ENCODE measurements at places on chromosomes 6 and 20.

GRCh38 chr20:62404112-62404665 is 2.9 kb downstream of the CABLES2 start:
- no peak for DNase-seq

GRCh38 chr6:11771473-11772048 is 7.0 kb downstream of the ADTRP start:
- DNase-seq, result no peak

- DNase-seq, result no peak
Measured at GRCh38 chr6:2976060-2976459, 4.7 kb upstream of the SERPINB6 start.

DNA sequence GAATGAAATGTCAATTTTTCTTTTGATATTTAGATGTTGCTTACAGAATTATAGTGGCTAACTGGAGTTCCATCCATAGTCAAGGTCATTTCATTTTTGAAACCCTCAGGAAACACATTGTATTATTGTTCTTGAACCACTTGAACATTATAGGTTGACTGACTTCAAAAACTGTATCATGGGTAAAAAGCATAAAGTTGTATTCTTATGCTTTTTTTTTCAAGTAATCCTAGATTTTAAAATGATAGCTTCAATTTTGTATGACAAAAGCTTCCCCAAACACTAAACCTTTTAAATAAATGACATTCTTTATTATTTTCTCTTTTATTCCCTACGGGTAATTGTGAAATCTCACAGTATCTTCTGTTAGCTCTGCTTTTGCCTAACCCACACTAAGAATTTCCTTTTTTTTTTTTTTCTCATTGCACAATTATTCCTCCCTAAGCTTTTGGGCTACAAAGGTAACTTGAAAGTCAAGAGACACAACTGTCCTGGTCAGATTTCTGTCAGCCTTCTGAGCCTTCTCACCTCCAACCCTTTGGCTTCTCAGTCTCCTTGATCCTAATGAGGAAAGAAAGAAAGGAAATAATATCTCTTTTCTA is 36.9 kb upstream of the LAMA4 start:
- no peak for DNase-seq

DNA sequence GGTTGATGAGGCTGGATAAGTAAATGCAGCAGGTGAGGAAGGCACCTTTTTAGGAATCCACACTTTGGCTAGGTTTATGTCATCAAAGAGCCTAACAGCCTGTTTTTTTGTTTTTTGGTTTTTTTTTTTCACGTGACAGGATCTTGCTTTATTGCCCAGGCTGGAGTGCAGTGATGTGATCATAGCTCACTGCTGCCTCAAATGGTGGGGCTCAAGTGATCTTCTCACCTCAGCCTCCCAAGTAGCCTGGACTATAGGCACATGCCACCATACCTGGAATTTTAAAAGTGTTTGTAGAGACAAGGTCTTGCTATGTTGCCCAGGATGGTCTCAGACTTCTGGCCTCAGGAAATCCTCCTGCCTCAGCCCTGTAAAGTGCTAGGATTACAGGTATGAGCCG is 36.1 kb downstream of the ZNF334 start:
- no peak for DNase-seq

GRCh38 chr6:2063547-2063946 is 181.9 kb downstream of the GMDS start:
- no peak for DNase-seq

DNA sequence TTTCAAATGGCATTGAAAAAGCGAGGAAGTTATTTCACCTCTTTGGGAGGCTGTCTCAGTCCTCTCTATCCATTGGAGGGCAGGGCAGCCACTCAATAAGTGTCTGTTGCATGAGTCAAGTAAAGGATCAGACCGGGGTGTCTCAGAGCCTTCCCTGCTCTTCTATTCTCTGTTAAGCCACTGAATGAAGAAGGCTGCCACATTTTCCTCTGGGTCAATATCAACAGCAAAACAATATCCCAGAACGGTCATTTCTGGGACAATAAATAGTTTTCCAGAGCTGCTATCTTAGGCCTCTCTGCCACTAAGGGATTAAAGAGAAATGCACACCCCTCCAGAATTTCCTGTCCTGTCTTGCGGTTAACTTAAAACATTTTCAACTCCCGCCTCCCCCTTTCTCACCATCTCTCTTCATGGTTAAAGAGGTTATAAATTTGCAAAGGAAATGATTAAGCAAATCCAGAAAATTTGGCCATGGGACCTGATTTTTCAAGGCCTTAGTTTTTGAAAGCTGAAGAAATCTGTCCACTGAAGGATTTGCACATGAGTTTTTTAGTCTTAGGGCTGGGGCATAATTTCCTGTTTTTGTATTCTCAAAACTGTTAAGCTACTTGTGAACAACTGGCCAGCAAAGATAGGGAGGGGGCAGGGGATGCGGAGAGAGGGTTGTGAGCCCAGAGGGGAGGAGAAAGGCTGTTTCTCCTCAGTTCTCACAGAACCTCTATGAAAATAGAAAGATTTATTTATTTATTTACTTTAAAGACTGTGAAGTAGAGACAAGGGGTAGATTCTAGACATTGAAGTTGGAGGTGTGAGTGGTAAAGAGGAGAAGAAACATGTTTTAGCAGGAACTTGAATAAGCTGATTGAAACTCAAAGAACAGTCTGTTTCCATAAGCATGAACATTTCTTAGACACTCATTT is 135.7 kb downstream of the BCAS1 start:
- no peak for DNase-seq

GRCh38 chr20:44997171-44997570 is 30.9 kb downstream of the STK4 start:
- DNase-seq, result no peak

GRCh38 chr6:147808640-147809039 is 300.1 kb downstream of the SAMD5 start:
- no peak for DNase-seq

- DNase-seq, result no peak
Measured at GRCh38 chr6:52672412-52673025, 1.6 kb downstream of the TMEM14A start.

- DNase-seq, result no peak
Measured at GRCh38 chr6:30142665-30143064, 6.7 kb downstream of the TRIM40 start.

- no peak for DNase-seq
Measured at GRCh38 chr6:169783971-169784820, 32.8 kb downstream of the ERMARD start.

DNA sequence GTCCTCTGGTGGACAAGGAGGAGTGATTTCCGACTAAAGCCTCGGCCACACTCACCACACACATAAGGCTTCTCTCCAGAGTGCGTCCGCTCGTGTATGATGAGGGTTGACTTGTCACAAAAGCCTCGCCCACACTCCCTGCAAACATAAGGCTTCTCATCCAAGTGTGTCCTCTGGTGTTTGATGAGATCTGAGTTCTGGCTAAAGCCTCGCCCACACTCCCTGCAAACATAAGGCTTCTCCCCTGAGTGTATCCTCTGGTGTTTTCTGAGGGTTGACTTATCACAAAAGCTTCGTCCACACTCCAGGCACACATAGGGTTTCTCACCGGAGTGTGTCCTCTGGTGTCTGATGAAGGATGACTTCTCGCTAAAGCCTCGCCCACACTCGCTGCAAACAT is 12.9 kb upstream of the SNRPB start:
- no peak for DNase-seq

DNA sequence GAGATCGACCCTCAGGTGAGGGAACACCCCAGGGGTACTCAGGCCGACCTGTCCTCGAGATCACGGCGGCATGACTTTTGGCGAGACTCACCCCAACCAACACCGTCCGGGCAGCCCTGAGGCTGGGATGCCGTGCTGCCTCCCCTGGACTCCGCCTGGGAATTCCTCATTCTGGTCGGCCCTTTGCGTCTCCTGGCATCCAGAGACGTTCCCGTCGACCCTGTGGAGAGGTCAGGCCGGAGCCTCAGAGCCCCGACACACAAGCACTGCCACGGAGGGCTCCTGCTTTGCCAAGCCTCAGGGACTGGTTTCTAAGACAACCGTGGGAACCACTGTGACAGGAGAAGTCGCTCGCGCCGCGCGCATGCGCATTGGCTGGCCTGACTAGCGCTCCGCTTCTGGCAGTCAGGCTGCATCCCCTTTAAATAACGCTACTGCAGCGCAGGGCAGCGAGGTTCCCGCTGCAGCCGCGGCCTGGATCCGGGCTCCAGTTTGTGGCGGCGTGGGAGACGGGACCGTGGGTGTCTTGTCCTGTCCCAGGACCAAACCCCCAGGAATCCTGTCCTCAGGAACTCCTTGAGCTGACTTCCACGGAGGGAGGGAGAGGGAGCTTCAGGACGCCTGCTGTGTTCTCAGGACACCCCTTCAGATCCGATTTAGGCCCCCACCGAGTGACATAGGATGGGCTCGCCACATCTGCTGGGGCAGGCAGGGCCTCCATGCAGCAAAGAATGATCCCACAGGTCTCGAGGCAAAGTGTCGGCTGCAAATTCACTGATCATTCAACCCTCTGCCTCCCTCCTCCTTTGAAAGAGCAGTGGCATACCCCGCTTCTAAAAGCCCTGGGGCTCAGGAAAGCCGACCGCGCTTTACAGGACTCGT is 163.2 kb upstream of the ZNF337 start:
- DNase-seq, result peak; percentile 54

- no peak for DNase-seq
Measured at GRCh38 chr6:113576310-113576709, 280.8 kb upstream of the MARCKS start.

DNA sequence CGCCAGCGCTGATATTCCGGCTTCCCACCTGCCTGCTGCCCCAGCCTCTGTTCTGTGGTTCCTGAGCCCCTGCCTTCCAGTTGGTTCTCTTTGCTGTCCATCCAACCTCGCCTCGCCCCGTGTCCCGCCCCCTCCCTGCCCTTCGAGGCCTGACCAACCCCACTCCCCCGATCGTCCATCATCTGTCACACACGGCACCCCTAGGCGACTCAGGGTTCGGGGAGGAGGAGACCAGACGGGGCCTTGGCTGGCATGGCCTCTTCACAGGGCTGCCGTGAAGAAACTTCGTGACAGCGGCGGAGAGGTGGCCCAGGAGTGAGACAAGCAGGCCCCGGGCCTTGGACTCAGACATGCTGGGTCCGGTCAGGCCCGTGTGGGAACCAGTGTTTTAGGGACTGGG is 226.1 kb downstream of the QKI start:
- no peak for DNase-seq

DNA sequence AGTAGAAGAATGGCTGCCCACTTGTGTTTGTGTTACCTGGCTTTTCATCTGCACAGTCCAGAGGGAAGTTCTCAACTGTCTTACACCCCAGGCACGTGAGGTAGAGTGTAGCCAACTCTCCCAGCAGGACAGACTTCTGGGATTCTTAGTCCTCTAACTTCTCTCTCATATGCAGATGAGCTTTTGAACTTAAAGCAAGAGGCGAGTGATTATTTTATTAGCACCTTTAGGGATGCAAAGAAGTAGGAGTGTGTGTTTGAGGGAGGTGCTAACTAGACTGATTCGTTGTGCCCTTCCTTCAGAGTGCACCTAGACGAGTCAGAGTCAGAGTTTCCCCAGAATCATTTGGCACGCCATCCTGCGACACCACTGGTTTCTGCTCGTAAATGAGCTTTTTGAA is 10.8 kb downstream of the CDYL start:
- DNase-seq, result no peak

DNA sequence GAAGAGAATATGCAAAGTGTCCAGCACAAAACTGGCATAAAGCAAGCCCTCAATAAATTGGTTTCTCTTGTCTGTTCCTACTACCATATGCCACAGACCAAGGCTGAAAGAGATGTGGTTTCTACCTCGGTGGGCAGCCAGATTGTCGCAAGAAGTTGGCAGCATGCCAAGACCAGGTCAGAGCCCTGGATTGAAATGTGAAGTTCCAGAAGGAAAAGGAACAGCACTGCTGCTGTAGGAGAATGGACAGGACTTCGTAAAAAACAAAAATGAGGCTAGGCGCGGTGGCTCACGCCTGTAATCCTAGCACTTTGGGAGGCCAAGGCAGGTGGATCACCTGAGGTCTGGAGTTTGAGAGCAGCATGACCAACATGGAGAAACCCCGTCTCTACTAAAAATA is 22.1 kb downstream of the MRPL14 start:
- DNase-seq, result no peak

- no peak for DNase-seq
Measured at GRCh38 chr6:101404775-101405174, 11.3 kb downstream of the GRIK2 start.

GRCh38 chr6:52183131-52183713 is 3.0 kb upstream of the IL17A start:
- no peak for DNase-seq

DNA sequence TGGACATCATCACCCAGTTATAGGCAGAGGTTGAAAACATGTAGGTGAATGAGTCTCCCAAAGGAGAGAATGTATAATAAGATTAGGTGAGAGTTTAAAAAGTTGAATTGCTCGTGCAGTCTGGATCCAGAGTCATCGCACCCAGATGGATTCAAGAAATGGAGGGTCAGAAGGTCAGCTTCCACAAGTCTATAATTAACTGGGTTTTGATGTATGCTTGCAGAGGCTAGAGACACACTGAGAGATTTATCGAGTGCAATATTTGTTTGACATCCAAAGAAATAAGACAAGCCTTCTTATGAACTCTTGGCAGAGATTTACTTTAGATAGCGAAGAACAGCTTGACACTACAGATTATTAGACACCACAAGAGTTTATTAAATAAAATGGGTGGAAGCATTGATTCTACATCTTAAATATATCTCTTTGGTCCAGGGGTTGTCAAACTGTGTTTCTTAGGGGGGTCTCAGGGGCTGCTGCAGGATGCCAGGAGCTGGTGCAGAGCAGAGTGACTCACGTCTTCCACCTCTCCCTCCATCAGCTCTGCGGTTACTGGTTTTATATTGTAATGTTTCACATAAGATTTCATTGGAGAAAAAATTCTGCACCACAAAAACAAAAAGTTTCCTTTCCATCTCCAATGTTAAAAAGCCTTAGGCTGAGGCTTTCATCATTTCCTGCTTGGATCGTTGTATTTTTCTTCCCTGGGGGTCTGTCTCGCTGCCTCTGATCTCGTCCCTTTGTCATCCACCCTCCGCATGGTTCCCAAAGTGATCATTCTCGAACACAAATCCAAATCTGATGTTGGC is 176.2 kb upstream of the AHI1 start:
- DNase-seq, result no peak

GRCh38 chr6:116866281-116866871 is 10.7 kb upstream of the RFX6 start:
- no peak for DNase-seq

DNA sequence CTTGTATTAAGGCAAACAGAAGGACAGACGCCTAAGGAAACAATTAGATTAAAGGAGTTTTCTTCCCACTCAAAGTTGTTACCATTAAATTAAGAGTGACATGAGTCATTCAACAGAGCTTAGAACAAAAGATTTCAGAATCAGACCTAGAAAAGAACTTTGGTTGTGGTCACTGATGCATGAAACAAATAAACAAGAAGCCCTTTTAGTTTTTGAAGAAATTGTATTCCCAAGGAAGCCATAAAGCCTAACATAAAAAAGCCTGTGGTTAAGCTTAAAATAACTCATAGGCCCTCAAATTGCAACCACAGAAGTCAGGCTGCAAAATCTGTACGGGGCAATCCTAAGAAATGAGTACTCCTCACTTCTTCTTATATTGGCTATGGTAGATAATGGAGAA is 17.9 kb upstream of the TRIM26 start:
- no peak for DNase-seq

- DNase-seq, result no peak
Measured at GRCh38 chr20:46563170-46563859, 12.9 kb upstream of the OCSTAMP start.

- no peak for DNase-seq
Measured at GRCh38 chr6:155517294-155517693, 61.7 kb upstream of the NOX3 start.
